ENCODE measurements at places on chromosomes 3 and 15.

GRCh38 chr3:123658118-123658851, 73.4 kb upstream of the HACD2 start:
- no peak for DNase-seq

DNA sequence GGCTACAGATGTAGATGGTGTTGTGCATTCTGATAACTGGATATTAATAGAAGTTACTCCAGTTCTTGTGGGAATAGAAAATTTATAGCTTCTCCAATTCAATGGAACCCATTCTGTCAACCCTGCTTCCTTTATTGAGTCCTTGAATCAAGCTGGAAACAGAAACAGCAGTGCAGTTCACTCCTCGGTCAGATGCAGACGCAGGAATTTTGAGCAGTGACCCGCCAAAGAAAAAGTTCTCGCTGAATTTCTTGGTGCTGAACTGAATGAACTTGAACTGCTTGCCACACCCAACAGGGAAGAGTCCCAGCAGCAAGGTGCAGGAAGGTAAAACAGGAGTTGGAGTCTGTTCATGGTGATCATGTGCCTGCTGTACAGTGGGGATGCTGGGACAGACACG, 10.3 kb downstream of the HRH1 start:
- DNase-seq = no peak

DNA sequence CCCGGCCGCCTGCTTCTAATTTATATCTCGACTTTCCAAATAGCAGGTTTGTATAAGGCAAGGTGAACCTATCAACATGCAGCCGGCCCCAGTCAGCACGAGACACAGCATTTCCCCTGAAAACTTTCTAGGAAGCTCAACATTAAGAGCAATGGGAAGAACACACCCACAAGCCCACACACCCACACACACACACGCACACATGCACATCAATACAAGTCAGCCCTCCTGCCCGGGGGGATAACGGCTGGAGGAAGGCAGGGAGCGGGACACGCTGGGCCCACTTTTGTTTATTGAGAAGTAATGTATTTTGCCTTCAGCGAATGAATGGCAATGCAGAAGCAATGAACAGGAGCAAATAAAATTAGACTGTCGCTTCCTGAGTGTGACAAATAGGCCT, 83.5 kb downstream of the PCSK6 start:
- DNase-seq = no peak

- no peak for DNase-seq
Observed at GRCh38 chr3:31275583-31275982, 257.1 kb upstream of the STT3B start.

- DNase-seq = no peak
Observed at GRCh38 chr3:35224565-35225295, 414.6 kb upstream of the ARPP21 start.

DNA sequence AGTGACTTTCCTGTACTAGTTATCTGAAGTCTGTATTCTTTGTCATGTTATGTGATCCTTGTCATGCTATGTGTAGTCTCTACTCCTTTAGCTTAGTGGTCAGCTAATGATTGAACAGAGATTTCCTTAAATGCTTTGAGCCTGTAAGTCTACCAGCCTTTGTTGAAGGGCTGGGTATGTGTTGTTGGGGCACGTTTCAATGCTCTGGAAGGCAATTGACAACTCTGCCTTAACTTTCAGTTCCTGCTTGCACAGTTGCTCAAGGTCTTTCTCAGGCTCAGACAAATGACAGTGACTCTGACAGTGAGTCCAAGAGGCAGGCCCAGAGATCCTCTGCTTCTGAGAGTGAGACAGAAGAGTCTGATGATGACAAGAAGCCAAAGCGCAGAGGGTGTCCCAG, 89.3 kb downstream of the CHD2 start:
- no peak for DNase-seq

GRCh38 chr3:25426408-25426807, 1.7 kb upstream of the RARB start:
- no peak for DNase-seq

- no peak for DNase-seq
Observed at GRCh38 chr15:49742381-49742780, 121.5 kb downstream of the DTWD1 start.

GRCh38 chr15:33064878-33065277, 129.6 kb downstream of the FMN1 start:
- DNase-seq = no peak

DNA sequence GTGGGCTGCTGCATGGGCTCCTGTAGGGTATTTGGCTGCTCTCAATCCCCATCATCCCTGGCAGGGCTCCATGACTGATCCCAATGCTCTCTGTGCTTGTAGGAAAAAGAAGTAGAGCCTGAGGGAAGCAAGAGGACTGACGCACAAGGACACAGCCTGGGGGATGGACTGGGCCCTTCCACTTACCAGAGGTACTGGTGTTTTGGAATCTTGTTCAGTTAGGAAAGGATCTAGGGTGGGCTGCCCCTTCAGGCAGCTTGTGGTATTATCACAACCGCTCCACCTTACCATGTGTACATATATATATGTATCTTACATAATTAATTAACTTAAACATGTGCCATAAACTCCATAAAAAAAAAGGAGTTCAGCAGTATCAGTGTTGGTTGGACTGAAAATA, 1.3 kb downstream of the SLC28A2 start:
- no peak for DNase-seq

DNA sequence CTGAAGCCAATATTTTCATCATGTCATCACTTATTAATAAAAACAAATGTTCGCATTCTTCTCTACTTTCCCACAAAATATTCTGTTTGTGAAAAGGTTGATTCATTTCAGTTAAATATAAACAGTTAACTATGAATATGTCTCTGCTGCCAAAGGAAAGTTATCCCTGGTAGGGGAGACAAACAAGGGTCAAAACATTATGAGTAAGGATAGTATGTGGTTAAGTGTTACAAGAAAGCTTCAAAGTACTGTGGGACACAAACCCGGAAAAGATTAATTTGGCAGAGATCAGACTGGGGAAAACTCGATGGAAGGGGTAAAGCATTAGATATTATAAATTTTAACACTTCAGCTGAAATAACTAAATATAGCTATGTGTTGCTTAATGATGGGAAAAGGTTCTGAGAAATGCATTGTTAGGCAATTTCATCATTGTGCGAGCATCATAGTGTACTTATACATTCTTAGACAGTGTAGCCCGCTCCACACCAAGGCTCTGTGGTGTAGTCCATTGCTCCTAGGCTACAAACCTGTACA, 436.5 kb upstream of the TBL1XR1 start:
- DNase-seq = no peak

GRCh38 chr15:84606653-84607120, 5.9 kb downstream of the ZSCAN2 start:
- DNase-seq = no peak

DNA sequence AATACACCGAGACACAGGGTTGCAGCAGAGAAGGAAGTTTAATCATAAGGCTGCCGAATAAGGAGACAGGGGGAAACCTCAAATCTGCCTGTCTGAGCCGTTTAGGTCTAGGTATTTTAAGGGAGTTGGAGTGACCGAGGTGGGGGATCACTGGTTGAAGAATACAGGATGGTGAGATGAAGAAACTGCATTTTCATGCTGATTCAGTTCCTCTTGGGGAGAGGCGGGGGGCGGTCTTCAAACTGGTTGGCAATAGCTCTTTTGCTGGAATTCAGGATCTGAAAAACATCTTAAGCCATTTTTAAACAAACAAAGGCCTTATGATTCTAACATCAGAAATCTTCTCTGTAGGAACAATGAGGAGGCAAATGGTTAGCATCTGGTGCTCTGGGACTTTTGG, 699.5 kb upstream of the CFAP20DC start:
- DNase-seq = no peak

GRCh38 chr3:181176601-181177000, 187.1 kb upstream of the DNAJC19 start:
- DNase-seq = peak; percentile 76

DNA sequence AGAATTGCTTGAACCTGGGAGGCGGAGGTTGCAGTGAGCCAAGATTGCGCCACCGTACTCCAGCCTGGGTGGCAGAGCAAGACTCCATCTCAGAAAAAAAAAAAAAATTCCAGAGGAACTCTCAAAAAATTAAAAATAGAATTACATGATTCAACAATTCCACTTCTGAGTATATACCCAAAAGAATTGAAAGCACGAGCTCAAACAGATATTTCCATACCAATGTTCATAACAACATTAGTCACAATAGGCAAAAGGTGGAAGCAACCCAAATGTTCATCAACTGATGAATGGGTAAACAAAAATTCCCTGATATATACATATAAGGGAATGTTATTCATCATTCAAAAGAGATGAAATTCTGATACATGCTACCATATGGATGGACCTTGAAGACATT, 16.9 kb upstream of the MORF4L1 start:
- no peak for DNase-seq

- no peak for DNase-seq
Observed at GRCh38 chr15:59221511-59222505, 15.2 kb downstream of the LDHAL6B start.

DNA sequence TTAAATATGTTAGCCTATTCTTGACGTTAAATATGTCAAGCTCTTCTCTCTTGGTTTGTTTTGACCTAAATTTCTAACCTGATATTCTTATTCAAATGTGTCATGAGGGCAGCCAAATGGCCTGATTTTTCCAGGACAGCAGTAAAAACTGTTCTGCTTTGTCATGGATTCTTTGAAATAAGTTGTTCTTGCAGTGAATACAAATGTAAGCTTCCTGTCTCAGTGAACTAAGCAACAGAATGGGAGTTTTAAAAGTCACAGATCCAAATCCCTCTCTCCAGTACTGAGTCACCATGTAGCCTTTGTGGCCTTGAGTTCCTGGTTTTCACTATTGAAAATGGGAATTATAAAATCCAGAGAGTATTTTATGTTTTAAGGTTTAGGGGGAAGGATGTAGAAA, 301.8 kb downstream of the NLGN1 start:
- DNase-seq = no peak

GRCh38 chr3:195307711-195308110, 36.8 kb upstream of the XXYLT1 start:
- no peak for DNase-seq

DNA sequence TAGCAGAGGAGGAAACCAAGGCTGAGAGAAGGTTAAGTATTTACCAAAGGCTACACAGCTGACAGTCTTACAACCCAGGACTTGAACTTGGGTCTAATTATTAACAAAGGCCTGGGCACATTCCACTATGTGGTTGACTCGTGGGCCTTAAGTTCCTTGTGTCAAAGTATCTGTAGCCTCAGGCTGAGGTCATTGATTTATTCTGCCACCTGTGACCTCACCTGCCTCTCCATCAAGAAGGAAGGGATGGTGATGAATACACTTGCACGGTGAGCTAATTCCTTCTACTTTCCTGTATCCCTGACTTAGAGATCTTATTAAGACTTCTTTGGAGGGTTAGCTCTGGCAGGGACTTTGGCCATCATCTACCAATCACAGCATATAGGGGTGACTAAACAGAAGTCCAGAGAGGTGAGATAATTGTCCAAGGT, 19.9 kb upstream of the LRRC58 start:
- no peak for DNase-seq

GRCh38 chr3:171801738-171802589, 8.3 kb downstream of the PLD1 start:
- no peak for DNase-seq

- DNase-seq = peak; percentile 10
Observed at GRCh38 chr15:80906159-80906766, 83.4 kb downstream of the MESD start.

DNA sequence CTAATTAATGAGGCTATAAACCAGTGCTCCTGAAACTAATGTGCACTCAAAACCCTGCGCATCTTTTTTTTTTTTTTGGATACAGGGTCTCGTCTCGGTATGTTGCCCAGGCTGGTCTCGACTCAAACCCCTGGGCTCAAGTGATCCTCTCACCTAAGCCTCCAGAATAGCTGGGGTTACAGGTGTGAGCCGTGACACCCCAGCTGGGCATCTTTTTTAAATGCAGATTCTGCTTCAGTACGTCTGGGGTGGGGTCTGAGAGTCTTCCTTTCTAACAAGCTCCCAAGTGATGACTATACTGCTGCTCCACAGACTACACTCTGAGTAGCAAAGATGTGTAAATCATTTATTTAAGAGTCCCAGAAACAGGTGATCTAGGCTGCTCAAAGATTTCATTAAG, 73.0 kb downstream of the BFSP2 start:
- DNase-seq = no peak

DNA sequence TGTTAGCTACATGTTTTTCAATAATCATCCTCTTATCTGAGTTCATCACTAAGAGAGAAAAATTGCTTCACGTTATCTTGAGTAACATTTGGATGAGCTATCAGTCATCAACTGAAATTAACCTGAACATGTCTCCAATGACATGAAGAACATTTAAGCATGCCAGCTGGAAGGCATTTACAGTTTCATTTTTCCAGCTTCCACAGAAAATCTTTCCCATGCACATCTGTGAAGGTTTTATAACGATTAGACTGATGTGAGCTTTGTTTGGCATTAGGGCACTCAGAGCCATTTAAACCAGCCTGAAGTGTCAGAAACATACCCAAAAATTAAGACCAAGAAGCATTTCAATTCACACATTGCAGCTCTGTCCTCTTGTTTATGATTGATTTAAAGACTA, 235.8 kb upstream of the ARHGEF26 start:
- no peak for DNase-seq

- DNase-seq = no peak
Observed at GRCh38 chr3:138460536-138461205, 26.3 kb downstream of the ESYT3 start.

DNA sequence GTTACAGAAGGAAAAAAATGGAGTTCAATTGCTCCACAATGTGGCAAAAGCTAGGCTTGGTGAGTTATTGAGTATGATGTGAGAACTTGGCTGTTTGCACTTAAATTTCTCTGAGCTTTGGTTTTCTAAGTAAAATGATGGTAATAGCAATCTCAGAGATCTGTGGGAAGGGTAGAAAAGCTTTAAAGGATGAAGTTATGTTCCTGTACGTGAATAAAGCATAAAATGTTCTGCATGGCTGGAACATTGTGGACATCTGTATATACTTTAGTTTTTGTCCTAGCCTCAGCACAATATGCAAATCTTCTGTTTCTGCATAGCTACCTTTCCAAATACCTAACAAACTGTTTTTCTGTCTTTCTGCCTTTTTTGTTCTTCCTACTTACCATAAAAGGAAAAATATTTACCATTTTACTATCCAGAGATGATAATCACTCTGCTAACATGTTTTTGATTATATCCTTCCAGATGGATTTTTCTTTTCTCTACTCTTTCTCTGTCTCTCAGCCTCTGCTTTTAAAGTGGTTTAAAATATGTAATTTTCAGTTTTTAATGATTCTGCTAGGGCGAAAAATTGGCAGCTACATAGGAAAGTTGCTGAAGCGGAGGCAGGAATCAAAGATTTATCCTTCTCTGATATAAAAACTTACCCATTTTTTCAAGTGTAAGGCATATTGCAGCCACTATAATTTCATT, 188.1 kb downstream of the FNDC3B start:
- DNase-seq = no peak

- no peak for DNase-seq
Observed at GRCh38 chr3:19248143-19248542, 99.8 kb downstream of the KCNH8 start.

- DNase-seq = no peak
Observed at GRCh38 chr3:13348661-13349396, 71.3 kb downstream of the NUP210 start.

All from NCI-H1105 (cell line).